Activated effector memory CD4-positive, alpha-beta T cell treated with anti-CD3 and anti-CD28 coated beads, Interleukin-2, amount 50 U/mL, for 16 hours (primary cell): ENCODE measurements at places on chromosomes 11 and 22.

- DNase-seq: no peak
These were observed 222.5 kb upstream of the KIRREL3 start for GRCh38 chr11:127223026-127223425.

- no peak for DNase-seq
These were observed 33.3 kb downstream of the HIRA start for GRCh38 chr22:19398206-19398605.

GRCh38 chr11:69890476-69890875 lies 71.3 kb upstream of the FGF3 start:
- DNase-seq: no peak

DNA sequence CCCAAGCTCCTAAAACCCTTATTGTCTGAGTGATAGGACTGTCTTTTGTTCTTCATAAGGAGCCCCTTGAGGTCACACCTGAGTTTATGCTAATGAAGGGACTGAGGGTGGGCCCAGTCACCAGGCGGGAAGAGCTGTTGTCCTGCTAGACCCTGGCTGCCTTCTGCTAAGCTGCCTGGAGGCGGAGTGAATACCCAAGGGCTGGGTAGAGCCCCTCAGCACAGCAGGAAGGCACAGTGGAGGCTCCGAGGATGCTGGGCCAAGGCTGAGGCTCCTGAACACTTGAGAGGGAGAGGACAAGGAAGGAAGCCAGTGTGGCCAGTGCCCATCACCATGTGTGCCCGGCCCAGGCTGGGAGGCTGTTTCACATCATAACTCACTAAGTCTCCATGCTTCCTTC lies 4.8 kb upstream of the PHF21B start:
- no peak for DNase-seq

DNA sequence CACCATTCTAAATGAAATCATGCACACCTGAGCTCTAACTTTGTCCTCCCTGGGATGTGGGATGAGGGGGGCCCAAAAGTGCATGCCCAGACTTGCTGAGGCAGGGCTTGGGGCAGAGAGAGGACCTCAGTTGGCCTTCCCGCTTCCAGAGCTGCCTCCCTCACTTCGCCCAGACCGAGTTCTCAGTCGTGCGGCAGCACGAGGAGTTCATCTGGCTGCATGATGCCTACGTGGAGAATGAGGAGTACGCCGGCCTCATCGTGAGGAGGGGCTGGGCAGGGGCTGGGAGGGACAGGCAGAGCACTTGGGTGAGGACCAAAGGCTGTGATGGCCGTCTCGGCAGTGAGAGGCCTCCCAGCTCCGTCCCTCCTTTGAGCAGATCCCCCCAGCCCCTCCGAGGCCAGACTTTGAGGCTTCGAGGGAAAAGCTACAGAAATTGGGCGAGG lies 8.2 kb downstream of the CFL1 start:
- no peak for DNase-seq

- peak; percentile 59 for DNase-seq
These were observed 8.6 kb downstream of the AIP start for GRCh38 chr11:67491276-67492068.

GRCh38 chr11:45931739-45932138 lies 9.3 kb downstream of the LARGE2 start:
- no peak for DNase-seq

GRCh38 chr11:11620173-11620920 lies 1.5 kb downstream of the GALNT18 start:
- DNase-seq: no peak

GRCh38 chr11:15179167-15179566 lies 64.4 kb downstream of the INSC start:
- DNase-seq: no peak

DNA sequence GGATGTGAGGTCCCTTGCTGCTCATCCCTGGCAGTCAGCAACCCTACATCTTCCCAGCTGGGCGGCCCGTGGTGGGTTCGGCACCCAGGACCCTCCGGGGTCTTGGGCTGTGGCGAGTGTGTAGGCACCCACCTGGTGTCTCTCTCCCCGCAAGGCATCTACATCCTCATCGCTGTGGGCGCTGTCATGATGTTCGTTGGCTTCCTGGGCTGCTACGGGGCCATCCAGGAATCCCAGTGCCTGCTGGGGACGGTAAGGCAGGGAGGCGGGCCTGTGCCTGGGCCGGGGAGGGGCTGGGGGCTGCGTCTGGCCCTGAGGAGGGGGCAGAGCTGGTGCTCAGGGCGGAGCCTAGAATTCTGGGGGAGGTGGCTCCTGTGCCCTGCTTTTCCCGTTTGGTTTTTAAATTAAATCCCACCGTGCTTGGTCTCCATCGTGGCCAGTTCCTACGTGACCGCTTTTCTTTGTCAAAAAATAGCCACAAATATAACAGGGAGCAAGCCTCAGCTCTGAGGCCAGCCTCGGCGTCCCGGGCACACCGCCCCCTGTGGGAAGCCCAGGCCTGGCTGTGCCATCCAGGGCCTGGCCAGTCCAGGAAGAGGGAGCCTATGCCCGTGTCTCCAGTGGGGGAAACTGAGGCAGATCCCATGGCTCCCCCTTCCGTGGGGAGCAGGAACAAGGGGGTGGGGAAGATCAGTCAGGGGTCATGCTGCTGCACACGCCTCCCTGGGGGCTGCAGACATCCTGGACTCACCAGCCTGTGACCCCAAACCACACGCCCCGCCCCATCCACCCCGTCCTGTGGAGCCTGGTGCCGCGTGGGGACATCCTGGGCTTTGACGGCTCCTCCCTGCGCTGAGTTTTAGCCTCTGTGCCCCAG lies 6.4 kb upstream of the TSSC4 start:
- no peak for DNase-seq

DNA sequence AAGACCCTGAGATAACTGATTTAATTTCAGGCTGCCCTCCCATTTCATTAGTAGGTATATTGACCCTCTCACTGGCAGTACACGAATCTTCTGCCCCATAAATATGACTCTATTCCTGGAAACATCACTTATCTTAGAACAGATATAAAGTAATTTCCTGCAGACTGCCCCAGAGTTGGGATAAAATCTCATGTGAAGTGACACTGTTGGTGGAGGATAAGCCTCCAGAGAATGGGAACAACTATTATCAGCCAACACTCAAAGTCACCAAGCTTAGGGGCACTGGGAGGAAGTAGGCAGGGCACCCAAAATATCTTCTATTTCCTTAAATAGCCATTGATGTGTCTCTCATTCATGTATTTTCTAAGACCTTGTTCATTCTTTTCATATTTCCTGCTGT lies 8.2 kb downstream of the OR51B5 start:
- DNase-seq: no peak

DNA sequence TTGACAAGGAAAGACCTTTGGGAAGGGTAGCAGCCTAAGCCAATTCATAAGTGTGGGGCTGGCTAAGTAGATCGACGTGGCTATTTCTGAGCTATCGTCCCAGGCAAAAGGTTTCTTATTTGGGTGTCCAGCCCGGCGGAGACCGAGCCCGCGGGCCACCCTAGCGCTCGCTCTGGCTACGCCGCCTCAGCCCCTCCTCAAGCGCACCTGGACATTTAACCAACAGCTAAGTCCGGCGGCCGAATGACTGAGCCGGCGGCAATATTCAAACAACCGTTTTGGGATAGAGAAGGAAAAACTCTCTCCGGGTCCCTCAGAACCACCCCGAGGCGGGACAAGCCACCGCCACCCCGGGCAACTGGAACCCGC lies 457 bp downstream of the RNF141 start:
- no peak for DNase-seq

GRCh38 chr11:100072131-100072530 lies 615.0 kb upstream of the ARHGAP42 start:
- DNase-seq: no peak

DNA sequence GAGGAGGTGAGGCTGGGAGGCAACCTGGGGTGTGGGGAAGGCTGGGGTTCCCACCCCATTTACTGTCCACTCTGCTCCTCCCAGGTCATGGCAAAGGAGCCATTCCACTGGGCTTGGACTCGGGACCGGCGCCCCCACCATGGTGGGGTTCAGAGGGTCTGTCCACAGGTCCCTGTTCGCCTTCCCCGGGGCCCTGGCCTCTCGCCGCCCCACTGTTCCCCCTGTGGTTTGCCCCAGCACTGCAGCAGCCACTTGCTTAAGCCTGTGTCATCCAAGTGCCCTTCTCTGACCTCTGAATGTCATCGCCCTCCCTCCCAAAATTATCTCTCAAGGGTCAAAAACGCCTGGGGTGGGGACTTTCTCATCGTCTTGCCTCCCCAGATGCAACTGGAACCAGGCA lies 2.6 kb downstream of the SPDYC start:
- no peak for DNase-seq

DNA sequence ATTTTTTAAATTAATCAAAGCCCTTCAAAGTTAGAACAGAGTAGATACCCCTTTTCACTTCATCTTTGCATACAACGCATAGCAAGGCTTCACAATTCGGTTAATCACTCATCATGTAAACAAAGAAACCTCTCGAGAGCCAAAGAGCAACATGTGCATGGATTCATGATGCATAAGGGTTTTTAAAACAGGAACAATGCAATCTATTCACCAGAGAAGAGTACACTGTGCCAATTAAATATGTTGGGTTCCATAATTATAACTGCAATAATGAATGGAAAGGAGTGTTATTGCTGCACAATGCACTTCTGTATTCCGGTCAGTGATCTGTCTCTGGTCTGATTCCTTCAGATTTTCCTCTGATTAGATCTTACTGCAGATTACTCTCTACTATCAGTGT lies 45.3 kb downstream of the CADM1 start:
- no peak for DNase-seq
